ENCODE measurements at places on chromosomes 1 and 21.

- peak; percentile 89 for DNase-seq
Measured at GRCh38 chr1:81799939-81800694, 617 bp upstream of the ADGRL2 start.

DNA sequence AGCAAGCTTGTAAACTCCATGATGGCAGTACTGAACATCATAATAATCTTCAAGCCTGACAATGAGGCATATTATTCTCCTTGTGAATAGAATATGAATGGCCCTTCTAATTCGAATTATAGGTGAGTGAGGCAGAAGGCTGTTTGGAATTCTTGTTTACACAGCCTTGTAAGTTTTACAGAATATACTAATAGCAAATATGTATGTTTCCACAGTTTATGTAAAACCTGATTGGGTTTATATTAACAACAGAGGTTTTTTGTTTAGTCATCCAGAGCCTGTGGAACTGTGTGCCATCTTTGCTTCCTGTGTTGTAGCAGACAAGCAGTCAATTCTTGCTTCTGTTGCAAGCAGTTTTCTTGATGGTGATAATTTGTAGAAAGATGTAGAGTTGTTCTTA lies 8.0 kb downstream of the OSBPL9 start:
- DNase-seq: no peak

DNA sequence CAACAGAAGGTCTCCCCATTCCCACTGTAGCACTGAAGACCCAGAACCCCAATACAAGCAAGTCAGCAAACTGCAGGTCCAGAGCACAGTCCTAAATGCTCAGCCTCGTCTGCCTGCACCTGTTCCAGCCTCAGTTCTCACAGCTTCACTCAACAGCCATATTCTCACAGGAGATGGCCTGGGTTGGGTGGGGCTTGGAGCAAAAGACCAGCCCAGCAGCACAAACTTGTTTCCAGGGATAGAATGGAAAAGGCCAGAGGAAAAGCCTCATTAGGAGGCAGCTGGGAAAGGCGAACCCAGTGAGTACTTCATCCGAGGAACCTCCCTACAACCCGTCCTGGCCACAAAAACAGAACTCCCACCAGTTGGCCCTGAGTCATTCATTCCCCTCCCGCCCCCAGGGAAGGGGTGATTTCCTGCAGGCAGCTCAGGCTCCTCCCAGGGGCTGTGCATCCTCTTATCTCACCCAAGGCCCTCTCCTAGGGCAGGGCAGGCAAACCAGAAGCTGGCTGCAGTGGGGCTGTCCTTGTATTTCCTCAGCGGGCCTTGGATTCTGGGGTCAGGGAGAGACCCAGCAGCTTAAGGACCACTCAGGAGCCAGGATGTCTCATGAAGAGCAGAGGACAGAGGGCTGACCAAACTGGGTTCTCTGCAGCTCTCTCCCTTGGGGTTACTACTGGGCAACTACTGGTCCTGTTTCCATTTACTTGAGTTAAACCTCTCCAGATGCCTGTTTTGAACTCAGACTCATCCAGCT lies 7.4 kb upstream of the MPL start:
- peak; percentile 28 for DNase-seq

GRCh38 chr1:88774151-88774556 lies 90.1 kb downstream of the PKN2 start:
- peak; percentile 88 for DNase-seq

GRCh38 chr21:46369520-46370235 lies 45.7 kb downstream of the PCNT start:
- no peak for DNase-seq

DNA sequence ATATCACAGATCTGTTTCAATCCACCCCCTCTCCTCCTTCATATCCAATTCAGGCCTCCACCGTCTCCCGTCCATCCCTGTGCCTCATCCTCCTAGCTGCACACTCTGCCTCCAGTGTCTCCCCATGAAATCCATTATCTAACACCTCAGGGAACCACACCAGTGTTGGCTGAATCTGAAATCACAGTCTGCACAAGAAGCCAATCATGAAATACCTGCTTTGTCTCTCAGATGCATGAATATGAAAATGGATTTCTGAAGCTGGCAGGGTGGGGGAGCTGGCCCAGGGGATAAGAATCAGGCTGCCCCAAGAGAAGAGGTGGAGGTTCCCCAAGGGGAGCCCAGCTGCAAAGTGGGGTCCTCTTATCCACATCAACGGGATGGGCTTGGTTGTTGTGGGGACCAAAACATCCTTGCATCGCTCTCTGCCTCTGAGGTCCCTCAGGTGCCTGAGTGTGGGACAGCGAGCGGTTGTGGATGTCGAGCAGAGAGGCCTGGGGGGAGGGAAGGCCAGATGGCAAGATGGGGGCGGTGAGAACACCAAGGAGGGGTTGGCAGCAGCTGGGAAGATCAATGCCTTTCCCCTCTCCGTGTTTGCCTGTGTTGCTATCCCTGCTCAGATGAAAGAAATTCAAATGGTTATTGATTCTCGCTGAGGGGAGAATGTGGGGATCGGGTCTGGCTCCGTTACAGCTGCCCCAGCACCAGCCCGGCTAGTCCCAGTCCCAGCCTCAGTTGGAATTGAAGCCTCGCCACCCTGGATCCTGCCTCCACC lies 237.3 kb upstream of the POU3F1 start:
- DNase-seq: no peak

GRCh38 chr1:41368366-41368765 lies 7.1 kb downstream of the FOXO6 start:
- DNase-seq: no peak

DNA sequence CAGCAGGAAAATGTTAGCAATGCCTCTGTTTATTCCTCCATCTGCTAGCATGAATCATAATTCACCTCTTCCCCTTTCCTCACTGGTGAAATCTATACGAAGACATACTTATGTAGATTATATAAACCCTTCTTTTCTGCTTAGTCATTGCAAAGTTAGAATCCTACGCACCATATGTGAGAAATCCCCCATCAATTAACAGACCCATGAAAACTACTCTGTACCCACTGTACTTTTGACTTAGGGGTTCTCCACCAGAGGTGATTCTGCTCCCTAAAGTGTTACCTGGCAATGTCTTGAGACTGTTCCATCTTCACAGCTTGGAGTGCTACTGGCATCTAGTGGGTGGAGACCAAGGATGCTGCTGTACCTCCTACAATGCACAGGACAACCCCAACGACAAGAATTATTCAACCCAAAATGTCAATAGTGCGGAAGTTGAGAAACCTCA lies 49.6 kb upstream of the KCTD3 start:
- DNase-seq: peak; percentile 53

GRCh38 chr21:34557261-34557660 lies 45.3 kb upstream of the KCNE1 start:
- no peak for DNase-seq

DNA sequence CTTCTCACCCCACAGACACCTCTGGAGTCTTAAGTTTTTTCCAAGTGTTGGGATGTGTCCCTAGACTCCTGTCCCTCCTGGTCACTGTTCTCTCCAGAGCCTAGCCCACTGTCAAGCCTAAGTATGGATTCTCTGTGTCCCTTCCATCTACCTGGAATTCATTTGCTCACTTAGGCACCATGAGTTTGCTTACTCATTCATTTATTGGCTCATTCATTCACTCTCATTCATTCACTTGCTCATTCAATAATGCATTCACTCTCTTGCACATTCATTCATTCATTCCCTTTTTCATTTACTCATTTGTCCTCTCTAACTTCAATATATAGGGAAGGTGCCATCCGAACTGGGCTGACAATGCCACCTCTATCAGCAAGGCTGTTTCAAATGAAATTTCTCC lies 1.6 kb downstream of the S100A16 start:
- no peak for DNase-seq

GRCh38 chr1:33727310-33727709 lies 136.6 kb upstream of the HMGB4 start:
- no peak for DNase-seq

- no peak for DNase-seq
Measured at GRCh38 chr1:117389779-117390178, 22.5 kb downstream of the MAN1A2 start.

- DNase-seq: no peak
Measured at GRCh38 chr1:160864173-160864572, 1.5 kb upstream of the CD244 start.

DNA sequence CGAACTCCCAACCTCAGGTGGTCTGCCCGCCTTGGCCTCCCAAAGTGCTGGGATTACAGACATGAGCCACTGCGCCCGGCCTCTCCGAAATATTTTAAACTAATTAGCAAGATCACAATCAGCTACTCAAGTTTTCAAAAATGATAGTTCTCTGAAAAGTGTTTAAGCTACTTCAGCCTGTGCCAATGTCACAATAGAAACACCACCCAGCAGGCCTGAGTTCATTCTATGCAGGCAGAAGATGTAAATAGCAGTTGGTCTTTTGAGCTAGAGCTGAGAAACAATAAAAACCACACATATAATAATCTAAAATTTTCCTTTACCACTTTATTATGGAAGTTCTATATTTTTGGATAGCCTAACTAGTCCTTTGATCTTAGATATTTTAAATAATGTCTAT lies 96.1 kb downstream of the LRRC40 start:
- DNase-seq: no peak

- no peak for DNase-seq
Measured at GRCh38 chr1:33317946-33318345, 3.0 kb downstream of the A3GALT2 start.

GRCh38 chr1:40684669-40685068 lies 6.8 kb upstream of the NFYC start:
- DNase-seq: no peak

GRCh38 chr1:26017606-26018005 lies 4.0 kb upstream of the EXTL1 start:
- DNase-seq: no peak

DNA sequence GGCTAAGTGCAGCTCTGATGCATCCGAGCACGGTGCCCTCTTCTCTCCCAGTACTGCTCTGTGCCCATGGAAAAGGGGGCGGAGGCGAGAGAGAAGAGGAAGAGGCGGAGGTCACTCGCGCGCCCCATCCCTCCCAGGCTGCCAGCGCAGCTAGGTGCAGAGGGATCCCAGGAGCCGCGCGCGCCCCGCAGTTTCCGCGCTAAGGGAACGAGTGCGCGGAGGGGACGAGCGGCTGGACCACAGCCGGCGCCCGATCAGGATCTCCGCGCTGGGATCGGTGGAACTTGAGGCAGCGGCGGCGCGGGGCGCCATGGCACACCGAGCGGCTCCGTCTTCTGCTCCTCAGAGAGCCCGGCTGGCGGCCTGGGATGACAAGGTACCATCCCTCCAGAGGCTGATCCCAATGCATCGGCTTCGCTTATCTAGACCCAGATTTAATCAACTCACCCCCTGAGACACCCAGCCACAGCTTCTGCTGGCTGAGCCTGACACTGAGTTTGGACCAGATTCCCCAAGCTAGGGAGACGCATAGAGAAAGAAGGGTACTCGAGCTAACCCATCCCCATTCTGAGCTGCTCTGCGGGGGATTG lies at the start of gene PTGFR:
PTGFR (plus strand) TSS at position 114 of the 590 bp plus-strand sequence. CDS start 1,770 bp downstream, outside the sequence.
- DNase-seq: peak; percentile 79

GRCh38 chr1:96513136-96513535 lies 208.4 kb upstream of the PTBP2 start:
- no peak for DNase-seq

GRCh38 chr1:6578624-6579373 lies 995 bp upstream of the ZBTB48 start:
- no peak for DNase-seq

DNA sequence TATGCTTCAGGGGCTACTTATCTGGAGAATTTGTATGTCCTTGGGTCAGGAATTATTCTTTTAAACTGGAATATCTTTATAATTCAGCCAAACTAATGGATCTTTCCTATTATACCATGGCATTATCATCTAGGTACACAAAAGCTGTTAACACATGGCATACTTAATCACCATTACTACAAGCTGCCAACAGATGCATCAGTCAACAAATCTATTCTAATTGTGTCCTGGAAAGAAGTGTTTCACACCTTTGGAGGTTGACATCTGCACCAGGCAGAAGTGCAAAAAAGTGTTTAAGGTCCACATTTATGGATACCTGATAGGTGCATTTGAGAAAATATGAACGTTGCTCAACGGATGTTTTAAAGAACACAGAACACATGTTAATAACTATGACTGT lies 470.2 kb upstream of the ADGRL2 start:
- no peak for DNase-seq

DNA sequence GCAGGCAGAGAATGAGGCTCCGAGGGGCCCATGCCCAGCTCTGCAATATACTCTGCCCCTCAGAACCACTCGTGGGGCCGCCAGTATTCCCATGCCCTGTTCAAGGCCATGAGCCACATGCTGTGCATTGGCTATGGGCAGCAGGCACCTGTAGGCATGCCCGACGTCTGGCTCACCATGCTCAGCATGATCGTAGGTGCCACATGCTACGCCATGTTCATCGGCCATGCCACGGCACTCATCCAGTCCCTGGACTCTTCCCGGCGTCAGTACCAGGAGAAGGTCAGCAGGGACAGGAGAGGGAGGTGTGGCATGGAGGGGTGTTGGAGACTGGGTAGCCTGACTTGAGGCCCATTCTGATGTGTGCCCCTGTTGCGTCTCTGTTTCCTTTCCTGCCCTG lies 7.2 kb downstream of the HCN3 start:
- no peak for DNase-seq

DNA sequence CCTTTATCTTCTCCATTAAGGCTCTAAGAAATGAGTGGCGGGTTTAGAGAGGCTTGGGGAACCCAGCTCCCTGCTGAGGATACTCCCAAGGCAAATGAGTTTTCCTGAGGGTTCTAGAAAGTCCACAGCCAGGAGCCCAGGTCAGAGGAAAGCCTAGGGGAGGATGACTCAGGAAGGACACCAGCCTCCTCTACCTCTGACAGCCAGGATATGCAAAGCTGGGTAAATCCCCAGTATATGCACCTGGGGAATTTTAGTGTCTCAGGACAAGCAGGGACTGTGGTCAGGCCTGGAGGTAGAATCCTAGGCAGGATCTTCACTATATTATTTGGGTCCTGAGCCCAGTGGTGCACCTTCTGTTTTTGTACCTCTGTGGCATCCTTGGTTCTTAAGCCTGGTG lies 23.5 kb upstream of the WNT4 start:
- DNase-seq: no peak

Data from GM23338 (cell line).